ENCODE measurements at places on chromosomes 4 and X.

DNA sequence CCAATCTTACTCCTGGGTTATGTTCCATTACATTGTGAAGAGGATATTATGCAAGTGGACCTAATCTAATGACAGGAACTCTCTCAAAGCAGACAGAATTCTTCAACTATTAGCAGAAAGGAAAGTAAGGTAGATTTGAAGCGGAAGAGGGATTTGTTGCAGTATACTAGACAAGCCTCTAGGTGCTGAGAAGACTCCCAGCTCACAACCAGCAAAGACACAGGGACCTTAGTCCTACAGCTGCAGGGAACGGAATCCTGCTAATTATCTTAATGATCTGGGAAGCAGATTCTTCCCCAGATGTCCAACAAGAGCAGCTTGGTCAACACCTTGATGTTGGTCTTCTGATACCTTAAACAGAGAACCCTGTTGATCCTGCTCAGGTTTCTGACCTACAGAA is 73.6 kb downstream of the STK32B start:
- no peak for DNase-seq

DNA sequence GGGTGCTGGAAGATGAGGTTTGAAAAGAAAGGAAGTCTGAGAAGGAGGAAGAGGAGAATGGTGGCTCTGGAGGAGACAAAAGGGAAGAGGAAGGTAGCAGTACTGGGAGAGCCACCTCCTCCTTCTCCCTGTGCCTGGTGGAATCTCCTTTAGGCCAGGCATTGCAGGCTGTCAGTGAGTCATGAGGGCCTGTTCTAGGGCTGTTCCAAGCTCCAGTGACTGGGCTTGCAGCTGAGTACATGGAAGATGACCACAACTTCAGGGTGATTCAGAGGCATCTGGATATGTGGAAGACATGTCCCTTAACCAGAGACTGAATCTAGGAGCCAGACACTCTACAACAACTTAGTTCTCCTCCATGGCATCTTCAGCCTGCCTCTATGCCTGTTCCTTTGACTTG is 107.8 kb downstream of the EFNB1 start:
- DNase-seq, result no peak

- no peak for DNase-seq
Observed at GRCh38 chr4:56405016-56405415, 17.7 kb upstream of the AASDH start.

DNA sequence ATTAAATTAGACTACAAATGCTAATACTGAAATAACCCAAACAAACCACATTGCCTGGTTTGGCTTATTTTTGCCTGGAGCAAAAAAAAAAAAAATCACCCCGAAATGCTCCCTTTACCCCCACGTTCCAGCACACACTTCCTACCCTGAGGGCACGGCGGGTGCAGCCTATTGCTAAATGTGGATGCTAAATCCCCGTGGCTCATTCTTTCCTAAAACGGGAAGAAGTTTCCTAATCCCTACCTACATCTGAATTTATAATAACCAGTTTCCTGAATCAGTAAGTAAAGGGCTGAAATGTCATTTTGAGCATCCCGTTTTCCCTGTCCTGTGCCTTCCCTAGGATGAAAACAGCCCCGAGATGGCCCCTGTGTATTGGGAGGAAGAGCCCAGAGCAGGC is 97.0 kb downstream of the ABLIM2 start:
- no peak for DNase-seq

GRCh38 chr4:139734201-139734874 is 68.7 kb downstream of the MGST2 start:
- DNase-seq, result no peak

- no peak for DNase-seq
Observed at GRCh38 chr4:17096692-17097091, 198.2 kb upstream of the LDB2 start.

DNA sequence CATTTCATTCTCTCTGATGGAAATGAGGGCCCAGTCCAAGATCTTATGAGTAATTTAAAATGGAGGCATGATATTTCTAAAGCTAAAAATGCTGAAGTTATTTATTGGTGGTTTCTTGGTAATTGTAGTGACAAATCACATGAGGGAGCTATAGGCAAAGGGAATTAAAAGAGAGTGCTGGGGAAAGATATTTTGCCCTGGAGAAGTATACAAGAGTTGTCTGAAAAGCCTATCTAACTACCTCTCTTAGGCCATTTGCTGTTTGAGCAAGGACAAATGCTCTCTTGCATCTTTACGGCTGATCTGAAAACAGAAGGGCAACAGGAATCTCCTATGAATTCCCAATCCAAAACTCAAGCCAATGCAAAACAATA is 89.4 kb downstream of the FMR1NB start:
- no peak for DNase-seq
